ENCODE measurements at places on chromosomes 3 and 15. TPM values are rescaled to one million over a fixed set of nuclear protein-coding genes. Genes with fewer than 3 reads are reported as not detected.

The KCNH8 gene
- total RNA-seq: not detected

The TIMMDC1 gene
- 61.6 TPM for total RNA-seq

The AHSG gene
- not detected for total RNA-seq

The CHRNA7 gene
- total RNA-seq: 0.50 TPM

The MRPS22 gene
- total RNA-seq: 74.4 TPM

The IMPG2 gene
- total RNA-seq: 0.14 TPM

All from nasal cavity respiratory epithelium epithelial cell of viscerocranial mucosa (primary cell).